CD4-positive, alpha-beta T cell treated with Interleukin-4 for 4 hours (primary cell): ENCODE measurements at places on chromosomes 16 and 17.
A peak's percentile ranks its signal among the peaks of the same experiment; 100 is the strongest.

DNA sequence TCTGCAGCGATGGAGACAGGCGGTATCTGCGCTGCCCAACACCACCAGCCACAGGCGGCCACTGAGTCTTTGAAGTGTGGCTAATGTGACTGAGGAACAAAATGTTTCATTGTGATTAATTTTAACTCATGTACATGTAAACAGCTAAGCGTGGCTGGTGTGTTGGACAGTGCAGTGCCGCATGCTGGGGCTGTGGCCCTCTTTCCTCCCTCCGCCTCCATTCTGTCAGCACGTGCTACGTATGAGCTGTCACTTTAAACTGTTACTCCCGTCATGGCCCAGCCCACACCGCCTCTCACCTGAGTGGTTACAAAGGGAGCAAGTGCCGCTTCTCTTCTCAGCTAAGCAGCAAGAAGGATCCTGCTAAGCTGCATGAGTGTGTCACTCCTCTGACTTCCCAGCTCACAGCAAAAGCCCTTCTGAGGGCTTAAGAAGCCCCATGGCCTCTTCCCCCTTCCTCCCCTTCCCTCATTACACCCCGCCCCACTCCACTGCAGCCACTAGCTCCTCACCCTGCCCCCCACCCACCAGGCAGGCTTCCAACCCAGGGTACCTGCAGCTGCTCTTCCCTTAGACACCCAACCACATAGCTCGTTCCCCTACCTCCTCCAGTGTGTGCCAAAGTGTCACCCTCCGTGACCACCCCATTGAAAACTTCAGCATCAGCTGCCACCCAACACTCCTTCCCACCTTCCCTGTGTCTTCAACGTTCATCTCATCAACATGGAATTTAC, 15.0 kb downstream of the HASPIN start:
- peak; percentile 77 for DNase-seq

- DNase-seq, result no peak
These were observed 12.4 kb downstream of the ZFPM1 start for GRCh38 chr16:88465387-88465983.

GRCh38 chr17:75995385-75995925, 5.2 kb upstream of the CDK3 start:
- no peak for DNase-seq

DNA sequence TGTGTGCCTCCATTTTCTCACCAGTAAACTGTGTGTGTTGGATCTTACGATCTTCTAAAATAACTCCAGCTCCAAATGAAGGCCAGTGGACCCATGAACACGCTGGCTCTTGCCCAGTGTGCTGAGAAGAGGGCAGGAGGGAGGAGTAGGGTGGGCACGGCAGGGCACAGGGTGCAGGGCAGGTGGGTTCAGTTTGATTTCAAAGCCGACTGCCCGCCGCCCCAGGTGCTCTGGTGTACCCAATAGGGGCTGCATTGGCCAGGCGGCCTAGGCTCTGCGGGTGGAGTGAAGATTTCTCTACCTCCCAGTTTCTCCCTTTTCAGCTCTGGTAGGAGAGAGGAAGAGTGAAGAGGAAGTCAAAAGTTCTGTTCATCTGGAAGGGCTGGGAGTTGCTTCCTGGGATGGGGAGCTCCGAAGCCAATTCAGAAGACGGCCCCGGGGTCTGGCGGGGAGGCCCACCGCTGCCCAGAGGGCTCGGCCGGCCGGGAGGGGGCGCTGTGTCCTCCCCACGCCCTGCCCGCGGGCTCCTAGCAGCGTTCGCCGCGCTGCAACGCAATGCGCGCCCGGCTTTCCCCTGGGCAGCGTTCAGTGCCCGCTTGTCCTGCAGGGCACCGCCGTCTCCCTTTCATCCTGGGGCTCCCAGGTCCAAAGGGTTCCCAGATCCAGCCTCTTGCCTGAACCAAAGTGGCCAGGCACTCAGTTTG, 1.1 kb upstream of the CRHR1 start:
- no peak for DNase-seq

DNA sequence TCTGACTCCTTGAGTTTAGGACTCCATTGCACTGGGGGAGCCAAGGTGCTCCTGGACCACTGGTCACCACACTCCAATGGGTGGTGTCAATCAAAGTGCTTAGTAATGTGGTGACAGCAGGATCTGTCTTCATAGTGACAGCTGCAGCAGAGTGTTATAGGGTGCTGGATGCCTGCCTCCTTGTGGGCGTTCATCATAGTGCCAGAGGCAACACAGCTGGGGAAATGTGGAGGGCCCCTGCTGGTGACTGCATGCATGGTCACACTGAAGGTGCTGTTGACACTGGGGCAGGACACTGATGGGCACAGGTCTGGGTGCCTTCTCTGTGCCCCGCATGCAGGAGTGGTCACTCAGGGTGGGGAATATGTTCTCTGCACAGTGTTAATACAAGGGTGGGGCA, 177.5 kb upstream of the CDH8 start:
- DNase-seq, result no peak

GRCh38 chr17:79455636-79456035, 155.2 kb downstream of the RBFOX3 start:
- DNase-seq, result no peak

DNA sequence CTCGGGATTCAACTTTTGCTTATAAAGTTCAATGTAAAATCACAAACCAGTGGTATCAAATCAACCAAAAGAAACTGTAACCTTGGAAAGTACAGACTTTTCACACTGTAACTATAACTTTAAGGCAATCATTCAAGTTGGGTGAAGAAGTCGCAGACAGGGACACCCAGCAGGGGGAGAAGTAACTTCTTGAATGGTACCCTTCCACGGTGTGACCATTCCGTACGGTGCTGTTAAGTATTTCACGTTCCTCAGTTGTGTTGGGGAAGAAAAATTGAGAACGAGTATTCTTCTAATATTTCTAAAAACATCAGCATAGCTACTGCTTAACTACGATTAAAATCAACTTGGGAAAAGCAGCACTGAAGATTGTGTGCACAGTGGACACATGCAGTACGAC, 55.8 kb downstream of the MYH10 start:
- no peak for DNase-seq

GRCh38 chr16:10982465-10983150, 38.2 kb downstream of the CLEC16A start:
- DNase-seq, result no peak

DNA sequence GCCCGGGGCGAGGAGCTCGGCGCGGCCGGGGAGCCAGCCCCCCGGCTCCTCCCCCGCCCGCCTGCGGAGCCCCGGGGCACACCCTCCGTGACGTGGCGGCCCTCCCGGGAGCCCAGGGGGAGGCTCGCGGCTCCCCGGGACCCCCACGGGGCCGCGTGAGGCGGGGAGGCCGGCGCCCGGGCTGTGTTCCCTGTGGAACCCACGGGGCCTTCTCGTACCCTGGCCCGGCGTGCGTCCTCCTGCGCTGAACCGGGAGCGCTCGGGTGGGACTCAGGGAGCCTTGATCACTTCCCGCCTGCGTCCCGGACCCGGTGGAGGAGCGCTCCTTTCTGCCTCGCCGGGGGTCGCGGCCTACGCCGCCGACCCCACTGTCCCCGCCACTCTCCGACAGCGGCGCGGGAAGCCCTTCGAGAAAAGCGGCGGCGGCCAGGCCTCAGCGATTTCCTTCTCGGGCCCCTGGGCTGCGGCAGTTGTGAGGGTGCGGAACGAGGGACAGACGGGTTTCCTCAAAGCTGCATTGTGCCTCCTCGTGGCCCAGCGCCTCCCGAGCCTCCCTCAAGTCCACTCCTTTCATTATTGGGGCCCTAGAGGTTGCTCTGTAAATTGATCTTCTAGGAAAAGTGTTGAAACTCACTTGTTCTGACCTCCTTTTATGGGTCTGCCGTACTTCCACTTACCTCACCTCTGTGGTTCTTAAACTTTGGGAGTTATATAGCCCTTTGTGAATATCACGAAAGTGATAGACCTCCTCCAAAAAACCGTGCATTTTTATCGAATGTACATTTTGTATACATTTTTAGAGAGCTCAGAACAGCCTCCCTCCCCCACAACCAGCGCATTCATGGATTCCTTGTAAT, 597 bp downstream of the LIG3 start:
- peak; percentile 76 for DNase-seq

DNA sequence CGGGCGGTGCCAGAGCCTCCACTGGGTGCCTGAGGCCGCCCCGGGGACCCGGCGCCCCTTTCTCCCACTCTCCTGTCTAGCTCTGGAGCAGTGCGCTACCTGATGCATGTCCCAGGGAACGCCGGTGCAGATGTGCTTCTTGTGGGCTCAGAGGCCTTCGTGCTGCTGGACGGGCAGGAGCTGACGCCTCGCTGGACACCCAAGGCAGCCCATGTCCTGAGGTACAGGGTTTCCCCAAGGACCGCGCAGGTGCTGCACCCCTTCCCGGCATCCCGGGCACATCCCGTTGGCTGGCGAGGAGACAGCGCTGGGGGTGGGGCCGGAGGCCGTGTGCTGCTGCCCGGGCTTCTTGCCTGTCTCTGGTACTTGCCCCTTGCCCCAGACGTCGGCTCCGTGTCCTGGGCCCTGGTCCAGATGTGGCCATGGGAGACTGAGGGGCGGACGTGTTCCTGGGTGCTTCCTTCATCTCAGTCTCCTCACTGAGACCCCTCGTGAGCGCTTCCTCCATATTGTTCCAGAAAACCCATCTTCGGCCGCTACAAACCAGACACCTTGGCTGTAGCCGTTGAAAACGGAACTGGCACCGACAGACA, 12.5 kb downstream of the RGS11 start:
- DNase-seq, result no peak

DNA sequence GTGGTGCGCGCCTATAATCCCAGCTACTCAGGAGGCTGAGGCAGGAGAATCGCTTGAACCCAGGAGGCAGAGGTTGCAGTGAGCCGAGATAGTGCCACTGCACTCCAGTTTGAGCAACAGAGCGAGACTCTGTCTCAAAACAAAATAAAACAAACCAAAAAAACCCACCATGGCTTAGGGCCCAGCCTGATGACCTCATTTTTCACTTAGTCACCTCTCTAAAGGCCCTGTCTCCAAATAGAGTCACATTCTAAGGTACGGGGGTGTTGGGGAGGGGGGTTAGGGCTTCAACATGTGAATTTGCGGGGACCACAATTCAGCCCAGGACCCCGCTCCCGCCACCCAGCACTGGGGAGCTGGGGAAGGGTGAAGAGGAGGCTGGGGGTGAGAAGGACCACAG, 1.4 kb upstream of the STH start:
- no peak for DNase-seq

- DNase-seq, result no peak
These were observed 61.2 kb downstream of the CLEC16A start for GRCh38 chr16:11005611-11005975.

DNA sequence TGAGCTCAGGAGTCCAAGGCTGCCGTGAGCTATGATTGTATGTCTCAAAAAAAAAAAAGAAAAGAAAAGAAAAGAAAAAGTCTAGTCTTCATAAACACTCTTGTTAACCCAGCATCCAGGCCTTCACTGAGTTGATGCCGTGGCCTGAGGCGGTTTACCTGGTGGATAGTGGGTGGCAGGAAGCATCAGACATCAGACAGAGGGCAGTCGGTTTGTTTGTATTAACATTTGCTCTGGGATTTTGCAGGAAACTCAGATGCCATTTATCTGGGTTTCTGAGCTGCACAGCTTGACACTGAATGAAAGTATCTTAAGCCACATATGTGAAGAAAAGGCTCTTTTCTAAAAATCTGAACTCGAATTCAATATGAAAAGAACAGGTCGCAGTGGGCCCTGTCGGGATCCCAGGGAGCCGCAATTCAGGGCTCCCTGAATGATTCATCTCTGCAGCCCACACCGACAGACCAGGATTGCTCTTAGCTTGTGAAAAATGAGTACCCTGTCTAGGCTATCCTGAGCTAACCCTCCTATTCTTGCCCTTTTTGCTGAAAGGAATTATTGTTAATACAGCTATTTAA, 1.1 kb upstream of the DBNDD1 start:
- no peak for DNase-seq

DNA sequence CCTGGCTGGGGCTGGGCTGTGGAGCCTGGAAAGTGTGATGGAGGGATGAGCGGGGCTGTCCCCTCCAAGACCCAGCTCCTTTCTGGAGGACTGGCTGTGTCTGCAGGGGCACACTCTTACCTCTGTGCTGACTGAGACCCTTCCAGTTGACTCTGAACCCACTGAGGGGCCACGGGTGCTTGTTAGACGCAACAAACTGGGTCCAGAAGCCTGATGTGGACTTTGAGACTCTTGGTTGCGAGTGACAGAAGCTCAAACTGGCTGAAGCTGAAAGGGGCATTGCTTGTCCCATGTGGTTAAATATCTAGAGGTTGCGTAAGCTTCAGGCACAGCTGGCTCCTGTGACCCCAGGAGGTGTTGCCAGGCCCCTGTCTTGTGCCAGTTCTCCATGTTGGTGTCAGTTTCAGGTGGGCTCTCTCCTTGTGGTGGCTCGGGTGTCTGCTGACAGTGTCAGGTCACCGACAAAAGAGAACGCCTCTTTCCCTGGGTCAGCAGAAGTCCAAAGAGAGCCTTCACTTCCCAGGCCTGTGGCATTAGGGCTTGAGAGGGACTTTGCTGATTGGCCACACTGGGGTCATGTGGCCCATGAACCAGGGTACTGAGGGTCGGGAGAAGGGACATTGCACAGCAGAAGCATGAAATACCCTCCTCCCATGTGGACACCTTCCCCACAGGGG, 16.7 kb downstream of the ADCY7 start:
- DNase-seq, result no peak
